ENCODE measurements at places on chromosomes 6 and 20.
A peak's percentile ranks its signal among the peaks of the same experiment; 100 is the strongest.

GRCh38 chr6:150627585-150628025 is 27.9 kb downstream of the PLEKHG1 start:
- no peak for DNase-seq

DNA sequence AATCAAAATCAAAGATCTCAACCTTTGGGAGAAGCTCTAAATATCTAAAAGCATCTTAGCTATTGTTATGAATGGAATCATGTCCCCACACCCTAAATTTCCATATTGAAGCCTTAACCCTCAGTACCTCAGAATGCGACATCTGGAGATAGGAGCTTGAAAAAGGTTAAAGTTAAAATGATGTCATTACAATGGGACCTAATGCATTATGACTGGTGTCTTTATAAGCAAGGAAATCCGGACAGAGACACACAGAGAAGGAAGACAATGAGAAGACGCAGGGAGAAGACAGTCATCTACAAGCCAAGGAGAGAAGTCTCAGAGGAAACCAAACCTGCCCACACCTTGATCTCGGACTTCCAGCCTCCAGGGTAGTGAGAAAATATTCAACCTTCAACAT is 46.1 kb downstream of the KIF13A start:
- DNase-seq: no peak

- no peak for DNase-seq
Observed at GRCh38 chr6:43246301-43247113, 3.2 kb downstream of the TTBK1 start.

- peak; percentile 66 for DNase-seq
Observed at GRCh38 chr6:163529605-163530004, 115.1 kb downstream of the QKI start.

- no peak for DNase-seq
Observed at GRCh38 chr6:139330826-139331500, 39.2 kb upstream of the TXLNB start.

DNA sequence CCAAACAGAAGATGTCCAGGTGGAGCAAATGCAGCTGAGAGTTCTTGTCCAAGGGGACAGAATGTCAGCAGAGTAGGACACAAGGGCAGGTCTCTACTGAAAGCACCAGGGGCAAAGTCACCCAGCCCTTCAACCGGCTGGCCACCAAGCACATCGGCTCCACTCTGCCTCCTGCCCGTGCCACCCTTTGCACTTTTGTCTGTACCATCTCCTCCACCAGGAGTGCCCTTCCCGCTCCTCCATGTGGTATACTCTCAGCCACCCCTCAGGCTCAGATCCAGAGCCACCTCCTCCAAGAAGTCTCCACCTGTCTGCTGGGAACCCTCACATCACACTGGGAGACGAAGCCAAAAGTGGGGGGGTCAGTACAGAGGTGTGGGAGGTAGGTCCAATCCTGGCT is 4.1 kb upstream of the HSPA12B start:
- DNase-seq: no peak

DNA sequence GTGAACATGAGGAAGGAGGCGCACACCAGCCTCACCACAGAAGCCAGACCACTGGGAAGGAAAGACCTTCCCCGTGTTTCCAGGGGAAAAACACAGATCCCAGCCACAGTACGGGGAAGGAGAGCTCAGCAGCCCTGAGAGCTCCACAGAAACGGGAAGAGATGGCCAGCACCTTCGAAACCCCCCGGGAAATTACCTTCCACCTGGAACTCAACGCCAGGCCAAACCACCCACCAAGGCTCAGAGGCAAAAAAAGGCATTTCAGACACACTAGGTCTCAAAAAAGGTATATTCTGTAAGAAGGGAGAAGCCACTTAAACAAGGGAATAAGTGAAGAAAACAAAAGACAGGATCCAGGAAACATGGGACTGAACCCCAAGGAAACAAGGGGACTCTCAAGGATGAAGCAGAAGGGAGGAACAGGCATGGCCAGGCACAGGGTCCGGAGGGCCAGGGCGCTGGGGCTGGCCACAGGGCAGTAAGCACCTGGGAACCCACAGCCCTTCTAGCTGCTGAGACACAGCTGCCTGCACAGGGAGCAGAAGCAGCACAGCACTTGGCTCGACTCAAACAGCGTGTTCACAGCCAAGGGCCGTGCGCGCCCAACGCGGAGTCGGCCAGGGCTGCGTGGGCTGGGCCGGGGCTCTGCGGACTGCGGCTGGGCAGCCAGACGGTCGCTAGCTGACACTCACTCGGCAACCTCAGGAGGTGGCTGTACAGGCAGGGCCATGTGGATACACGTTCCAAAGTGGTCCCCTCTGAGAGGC is 44.6 kb downstream of the TAF4 start:
- DNase-seq: peak; percentile 20

DNA sequence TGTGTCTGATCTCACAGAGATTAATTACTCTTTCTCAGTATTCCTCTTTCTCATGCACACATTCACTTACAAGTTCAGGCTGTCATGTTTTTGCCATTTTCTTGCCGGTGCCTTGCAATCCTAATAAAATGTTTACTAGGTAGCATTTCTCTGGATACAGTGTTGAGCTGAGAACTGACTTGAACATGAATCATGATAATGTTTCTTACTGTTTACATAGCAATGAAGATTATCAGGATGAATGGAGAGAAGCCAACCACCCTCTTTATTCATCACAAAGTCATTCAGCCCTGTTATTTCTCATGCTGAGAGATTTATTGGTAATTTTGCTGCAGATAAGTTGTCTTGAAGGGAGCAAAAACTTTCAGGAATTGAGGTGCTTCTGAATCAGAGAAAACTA is 185.5 kb upstream of the ECI2 start:
- DNase-seq: peak; percentile 80

DNA sequence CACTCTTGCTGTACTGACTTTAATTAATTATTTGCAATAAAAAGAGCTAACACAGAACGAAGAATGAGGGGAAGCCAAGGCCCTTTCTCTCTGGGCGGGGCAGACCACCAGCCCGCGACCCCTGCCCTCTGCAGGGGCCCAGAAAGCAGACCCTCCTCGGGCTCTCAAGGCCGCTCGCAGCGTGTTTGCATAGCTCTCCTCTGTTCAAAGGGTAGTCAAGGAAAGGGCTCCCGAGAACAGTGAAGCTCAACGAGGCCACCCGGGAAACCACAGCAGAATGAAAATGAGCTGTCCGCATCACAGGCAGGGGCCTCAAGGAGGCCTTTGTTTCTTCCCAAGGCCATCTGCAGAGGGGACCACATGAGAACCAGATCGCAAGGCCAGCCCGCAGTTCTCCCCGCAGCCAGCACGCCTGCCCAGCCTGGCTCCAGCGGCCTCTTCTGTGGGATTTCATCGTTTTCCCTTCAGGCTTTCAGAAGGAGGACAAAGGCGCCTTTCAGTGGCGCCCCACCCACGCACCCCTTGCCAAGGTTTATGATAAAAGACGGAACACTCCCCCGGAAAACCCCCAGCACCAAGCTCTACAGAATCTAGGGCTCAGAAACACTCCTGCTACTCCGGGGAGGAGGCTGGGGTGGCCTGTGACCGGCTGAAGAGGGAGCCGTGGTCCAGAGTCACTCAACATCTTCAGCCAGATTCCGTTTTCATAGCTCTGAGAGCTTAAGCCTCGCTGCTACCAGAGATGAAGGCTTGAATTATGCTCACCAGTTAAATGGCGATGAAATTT is 25.3 kb downstream of the ACSS1 start:
- no peak for DNase-seq

DNA sequence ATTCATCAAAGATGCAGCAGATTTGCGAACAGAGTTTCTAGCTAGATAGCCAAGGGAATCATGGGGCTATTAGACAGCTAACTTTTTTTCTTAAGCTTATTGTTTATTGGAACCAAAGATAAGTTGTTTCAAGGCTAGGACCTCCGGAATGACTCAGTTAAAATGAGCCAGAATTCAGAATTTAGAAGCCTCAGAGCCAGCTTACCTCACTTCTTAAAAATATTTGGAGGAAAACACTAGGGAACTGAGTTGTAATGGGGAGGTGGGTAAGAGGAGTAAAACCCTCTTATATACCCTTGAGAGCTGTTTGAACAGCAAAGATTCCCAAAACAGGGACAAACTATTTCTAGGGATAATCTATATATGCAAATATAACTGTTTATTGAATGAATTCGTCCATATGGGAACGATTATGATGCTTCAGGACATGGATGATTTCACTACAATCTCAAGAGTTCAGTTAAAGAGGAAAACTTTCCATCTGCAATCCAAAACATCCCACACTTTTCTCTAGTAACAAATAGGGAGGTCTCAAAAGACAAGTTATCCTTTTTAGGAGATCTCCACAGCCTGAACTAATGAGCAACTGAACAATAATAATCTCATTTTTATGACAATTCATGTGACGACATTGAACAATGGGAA is 12.6 kb upstream of the CARMIL1 start:
- peak; percentile 30 for DNase-seq

DNA sequence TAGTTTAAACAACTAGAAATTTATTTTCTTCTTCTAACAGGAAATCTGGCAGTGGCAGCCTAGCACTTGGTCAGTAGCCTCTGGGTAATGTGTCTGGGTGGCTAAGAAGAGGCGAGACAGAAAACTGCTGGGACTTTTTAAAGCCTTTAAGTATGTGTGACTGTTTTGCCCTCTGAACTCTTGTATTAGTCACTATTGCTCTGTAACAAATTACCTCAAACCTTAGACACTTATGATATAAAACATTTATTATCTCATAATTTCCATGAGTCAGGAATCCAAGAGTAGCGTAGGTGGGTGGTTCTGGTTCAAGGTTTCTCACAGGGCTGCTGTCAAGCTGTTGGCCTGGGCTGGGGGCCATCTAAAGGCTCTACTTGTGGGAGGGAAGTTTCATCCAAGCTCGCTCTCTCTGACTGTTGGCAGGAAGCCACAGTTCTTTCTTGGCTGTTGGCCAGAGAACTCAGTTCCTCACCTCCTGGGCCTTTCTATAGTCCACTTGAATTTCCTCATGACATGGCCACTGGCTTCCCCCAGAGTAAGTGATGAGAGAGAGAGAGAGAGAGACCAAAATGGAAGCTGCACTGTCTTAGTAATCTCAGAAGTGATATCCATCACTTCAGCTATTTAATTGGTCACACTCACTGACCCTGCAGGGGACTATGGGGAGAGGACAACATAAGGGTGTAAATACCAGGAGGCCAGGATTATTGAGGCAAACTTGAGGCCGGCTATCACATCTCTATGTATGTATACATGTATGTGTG is 17.4 kb upstream of the TBC1D22B start:
- peak; percentile 84 for DNase-seq

- DNase-seq: no peak
Observed at GRCh38 chr6:169988769-169989550, 237.5 kb downstream of the ERMARD start.

- DNase-seq: no peak
Observed at GRCh38 chr6:15487262-15487661, 175.6 kb downstream of the DTNBP1 start.

DNA sequence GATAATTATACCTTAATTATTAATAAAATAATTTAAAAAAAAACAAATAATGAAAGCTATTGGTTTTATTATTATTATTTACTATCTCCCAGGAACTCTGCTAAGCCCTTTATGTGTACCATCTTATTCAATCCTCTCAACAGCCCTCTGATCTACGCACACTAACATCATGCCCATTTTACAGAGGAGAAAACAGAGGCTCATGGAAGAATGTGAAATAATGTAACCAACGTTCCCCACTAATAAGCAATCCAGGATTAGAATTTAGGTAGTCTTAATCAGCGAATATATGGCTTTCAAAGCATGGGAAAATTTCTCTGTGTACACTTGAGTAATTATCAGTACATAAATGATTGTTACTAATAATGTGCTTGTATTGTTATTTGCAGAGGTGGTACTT is 89.0 kb downstream of the MAFB start:
- no peak for DNase-seq

DNA sequence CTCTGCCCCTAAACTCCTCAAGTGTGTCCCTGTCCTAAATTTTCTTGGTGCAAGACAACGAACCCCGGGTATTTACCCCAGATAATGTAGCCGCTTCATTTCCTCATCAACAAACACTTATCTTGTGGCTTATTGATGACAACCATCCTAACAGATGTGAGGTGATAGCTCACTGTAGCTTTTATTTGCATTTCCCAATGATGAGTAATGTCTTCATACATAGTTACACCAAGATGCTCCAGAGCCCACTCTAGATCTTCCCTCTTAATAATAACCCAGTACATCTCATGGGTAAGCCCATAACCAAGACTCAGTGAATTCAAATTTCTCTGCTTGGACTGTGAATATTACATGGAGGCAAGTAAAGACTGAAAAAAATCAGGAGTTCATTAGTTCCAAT is 48.2 kb upstream of the BEND6 start:
- no peak for DNase-seq

DNA sequence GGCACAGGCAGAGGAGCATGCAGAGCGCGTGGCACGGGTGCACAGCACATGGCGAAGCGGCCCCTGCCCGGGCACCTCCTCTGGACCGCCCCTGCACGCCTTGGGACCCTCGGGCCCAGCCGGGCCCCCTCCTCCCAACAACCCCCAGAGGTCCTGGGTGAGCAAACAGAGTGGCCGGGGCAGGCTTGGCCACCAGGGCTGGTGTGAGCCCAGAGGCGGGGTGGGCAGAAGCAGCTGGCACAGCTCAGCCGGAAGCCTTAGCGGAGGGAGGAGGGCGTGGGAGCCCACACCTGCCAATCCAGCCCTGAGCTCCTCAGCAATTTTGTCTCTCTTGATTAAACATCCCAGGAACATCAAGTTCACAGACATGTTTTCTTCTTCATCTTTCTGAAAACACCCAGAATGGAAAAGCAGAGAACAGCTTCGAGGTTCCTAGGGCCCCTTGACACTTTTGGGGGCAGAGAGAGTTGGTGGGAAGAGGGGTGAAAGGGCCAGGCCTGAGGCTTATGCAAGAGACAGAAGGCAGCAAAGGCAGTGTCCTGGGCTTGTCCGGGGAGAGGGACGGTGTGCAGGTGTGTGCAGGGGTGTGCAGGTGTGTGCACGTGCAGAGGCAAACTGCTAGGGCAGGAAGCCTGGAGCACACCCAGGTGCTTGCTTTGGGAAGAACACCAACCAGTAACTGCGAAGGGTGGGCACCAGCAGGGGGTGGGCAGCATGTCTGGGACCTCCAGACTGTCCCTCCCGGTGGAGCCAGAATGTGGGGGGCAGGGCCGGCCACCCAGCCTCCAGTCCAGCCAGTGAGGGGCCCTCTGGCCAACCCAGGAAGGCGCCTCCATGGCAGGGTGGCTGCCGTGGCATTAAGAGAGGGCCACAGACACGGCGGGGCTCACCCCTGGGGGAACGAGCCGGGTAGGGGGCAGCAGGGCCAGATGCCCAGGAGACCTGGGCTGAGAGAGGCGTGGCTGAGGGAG is 4.8 kb downstream of the HRH3 start:
- DNase-seq: no peak

GRCh38 chr6:43521836-43522235 is 4.9 kb downstream of the POLR1C start:
- no peak for DNase-seq
